Left forelimb (tissue), 1 donor: ENCODE measurements at places on chromosomes 12 and 14.

GRCh38 chr12:103272949-103273348 is 222.8 kb downstream of the C12orf42 start:
- no peak for DNase-seq

- DNase-seq = no peak
Measured at GRCh38 chr12:65495233-65495632, 216.8 kb downstream of the MSRB3 start.

- no peak for DNase-seq
Measured at GRCh38 chr14:68384881-68385280, 408.0 kb downstream of the ZFP36L1 start.

GRCh38 chr12:6935371-6936193 is 7.8 kb downstream of the ATN1 start:
- DNase-seq = no peak

DNA sequence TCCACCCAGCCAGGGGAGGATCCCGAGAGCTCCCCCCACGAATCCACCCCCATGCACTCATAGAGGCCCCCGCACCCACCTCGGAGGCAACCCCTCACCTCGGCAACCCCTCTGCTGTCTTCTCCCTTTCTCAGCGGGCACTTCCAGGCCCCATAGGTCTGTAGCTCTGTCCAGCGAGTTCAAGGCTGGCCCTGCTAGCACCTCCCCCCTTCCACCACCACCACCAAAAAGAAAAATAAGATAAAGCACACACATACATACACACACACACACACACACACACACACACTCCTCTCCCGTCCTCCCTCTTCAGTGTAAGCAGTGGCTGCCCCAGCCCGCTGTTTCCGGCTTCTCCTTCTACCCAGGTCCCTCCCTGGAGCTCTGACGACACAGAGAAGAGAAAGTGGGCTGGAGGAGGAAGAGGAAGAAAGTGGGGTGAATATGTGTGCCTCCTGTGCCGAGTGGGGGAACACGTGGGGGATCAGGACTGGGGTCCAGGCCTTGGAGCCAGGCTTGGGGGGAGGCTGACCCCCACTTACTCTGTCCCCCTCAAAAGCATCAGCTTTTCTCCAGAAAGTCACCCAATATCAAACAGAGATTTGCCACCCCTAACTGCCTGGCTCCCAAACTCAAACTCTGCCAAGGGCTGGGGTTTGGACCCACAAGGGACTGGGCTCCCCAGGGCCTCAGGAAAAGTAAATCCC is at the start of gene STAT6:
STAT6 (minus strand) TSS at position 332 of the 704 bp plus-strand sequence. CDS start 3,084 bp downstream, outside the sequence.
- DNase-seq = peak; percentile 78

GRCh38 chr12:53103860-53104305 is 597 bp downstream of the SOAT2 start:
- DNase-seq = no peak

DNA sequence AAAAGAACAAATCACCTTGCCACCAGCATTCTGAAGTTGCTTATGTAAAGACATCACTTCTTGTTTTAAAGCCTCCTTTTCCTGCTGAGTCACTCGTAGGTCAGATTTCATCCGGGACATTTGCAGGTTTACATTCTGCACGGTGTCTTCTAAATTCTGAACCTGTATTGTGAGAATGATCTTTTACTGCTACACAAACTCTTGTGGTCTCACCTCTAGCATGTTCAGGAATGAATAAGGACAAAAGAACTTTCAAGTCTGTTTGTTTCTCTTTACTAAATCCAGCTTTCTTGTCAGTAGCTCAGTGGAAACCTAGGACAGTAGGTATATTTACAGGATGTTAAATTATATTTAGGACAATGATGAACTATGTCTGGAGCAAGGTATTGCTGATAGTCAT is 73.5 kb upstream of the SAV1 start:
- no peak for DNase-seq

GRCh38 chr12:31796270-31796951 is 67.6 kb upstream of the AMN1 start:
- DNase-seq = no peak

GRCh38 chr12:8493084-8493483 is 20.2 kb upstream of the CLEC4D start:
- no peak for DNase-seq

DNA sequence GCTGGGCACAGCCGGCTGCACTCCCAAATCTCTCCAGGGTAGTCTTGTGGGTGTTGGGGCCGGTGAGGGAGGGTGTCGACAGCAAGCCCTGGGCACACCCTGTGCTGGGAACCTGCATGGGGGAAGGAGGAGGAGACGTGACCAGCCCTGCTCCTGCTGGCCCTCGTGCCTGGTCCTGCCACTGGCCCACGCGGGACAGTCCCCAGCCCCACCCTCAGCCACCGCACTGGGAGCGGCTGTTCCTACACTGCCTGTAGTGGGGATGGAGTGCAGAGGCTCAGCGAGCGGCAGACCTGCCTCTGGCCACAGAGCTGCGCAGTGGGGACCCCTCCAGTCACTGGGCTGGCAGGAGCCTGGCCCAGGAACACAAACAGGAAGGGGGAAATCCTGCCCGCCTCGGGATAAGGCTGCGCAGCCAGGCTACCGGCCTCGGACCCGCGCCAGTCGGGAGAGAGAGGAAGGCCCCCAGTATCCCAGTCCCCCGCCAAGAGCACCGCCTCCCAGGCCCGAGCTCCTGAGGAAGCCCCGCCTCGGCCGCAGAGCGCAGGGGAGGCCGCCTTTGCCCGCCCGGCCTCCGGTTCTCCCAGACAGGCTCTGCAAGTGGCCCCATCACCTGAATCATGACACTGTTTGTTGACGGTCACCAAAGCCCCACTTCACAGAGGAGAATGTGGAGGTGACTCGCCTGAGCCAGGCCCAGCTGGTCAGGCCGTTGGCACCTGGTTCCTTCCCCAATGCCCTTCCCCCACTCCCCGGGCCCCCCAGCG is 10.6 kb downstream of the AHNAK2 start:
- no peak for DNase-seq

GRCh38 chr12:12091977-12092663 is 21.4 kb downstream of the BCL2L14 start:
- DNase-seq = no peak

DNA sequence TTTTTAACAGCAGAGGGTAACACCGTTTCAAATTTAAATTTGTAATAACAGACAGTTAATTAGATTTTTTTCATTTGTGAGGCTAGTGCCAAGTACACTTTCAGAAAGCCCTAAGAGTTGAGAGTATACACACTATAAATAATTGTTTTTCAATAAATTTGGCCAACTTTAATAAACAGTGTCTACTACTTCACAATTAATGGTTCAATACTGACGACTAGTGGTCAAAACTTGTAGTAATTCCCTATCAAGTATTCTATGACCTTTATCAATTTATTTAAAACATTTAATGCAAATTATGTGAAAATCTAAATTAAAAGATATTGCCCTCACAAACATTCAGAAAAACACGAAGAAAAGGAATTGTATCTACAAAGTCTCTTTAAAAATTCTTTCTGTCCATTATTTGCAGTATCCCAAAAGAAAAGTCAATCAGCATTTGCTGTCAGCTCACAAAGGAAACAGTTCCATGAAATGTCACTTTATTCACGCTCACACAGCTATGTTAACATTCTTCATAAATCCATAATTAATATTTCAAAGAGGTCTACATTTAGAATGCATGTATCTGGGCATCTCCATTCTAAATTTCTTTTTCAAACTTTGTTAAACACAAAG is 91.2 kb downstream of the CEP128 start:
- no peak for DNase-seq

- no peak for DNase-seq
Measured at GRCh38 chr14:105257464-105257863, 9.1 kb downstream of the BTBD6 start.

- DNase-seq = no peak
Measured at GRCh38 chr12:121112496-121112895, 20.2 kb upstream of the P2RX7 start.

DNA sequence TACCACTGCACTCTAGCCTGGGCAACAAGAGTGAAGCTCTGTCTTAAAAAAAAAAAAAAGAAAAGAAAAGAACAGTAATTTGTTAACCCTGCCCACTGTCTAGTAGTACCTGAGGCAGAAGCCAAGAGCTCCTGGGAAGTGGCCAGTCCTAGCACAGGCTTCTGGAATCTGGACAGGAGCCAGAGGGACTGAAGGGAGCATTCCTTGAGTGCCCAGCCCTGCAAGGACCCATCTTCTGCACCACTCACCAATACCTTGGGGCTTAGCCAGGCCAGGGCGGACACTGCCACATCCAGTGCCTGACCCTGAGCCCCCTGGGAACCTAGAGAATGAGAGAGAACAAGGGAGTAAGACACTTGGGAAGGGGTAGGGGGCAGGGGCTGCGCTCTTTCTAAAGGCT is 33.7 kb downstream of the PARP2 start:
- DNase-seq = no peak

- DNase-seq = no peak
Measured at GRCh38 chr12:94109160-94109559, 39.2 kb upstream of the PLXNC1 start.

DNA sequence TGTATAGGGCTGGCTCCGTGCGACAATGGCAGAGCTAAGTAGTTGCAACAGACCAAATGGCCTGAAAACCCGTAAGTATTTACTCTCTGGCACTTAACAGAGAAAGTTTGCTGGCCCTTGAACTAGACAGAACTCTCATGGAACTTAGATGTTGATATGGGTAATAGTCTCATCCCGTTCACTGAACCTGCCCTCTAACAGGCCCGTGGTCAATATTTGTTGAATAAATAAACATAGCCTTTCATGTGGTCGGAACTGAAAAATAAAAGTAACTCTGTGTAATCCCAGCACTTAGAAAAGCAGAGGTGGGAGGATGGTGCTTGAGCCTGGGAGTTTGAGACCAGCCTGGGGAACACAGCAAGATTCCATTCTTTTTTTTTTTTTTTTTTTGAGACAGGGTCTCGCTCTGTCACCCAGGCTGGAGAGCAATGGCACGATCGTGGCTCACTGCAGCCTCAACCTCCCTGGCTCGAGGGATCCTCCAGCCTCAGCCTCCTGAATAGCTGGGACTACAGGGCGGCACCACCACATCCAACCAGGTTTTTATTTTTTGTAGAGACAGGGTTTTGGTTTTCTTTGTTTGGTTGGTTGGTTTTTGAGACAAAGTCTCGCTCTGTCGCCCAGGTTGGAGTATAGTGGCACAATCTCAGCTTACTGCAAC is 29.7 kb downstream of the KDM2B start:
- DNase-seq = no peak

GRCh38 chr12:75720812-75721641 is 209.6 kb upstream of the KRR1 start:
- DNase-seq = no peak

DNA sequence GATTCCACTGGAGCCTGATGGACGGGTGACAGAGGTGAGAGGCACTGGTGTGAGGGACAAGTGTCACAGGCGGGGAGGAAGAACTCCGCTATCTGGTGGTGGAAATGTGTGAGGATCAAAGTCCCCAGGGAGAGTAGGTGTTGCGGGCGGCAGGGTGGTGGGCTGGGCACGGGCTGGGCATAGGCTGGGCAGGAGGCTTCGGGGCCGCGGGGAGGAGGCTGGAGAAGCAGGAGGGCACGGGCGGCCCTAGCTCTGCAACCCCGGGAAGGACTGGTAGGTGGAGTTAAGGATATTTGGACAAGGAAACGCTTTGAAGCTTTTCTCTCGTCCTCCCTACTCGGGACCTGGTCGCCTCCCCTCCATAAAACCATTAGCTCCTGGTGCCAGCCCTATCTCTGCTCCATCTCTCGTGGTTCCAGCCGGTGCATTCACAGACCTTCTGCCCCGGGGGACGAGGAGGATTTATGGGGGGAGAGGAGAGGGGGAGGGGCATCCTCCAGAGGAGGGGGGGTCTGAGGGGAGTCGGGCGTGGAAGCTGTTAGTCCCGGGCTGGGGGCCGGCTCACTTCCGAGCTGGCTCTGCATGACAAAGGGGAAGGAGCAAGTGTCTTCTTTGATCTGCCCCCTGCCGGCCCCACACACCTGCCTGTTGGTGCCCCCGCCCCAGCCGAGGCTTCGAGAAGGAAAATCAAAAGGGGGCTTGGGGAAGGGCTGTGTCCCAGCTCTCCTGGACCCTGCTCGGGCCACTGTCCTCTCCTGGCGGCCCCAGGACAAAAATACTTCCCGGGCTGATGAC is 504 bp downstream of the WNT5B start:
- DNase-seq = no peak

DNA sequence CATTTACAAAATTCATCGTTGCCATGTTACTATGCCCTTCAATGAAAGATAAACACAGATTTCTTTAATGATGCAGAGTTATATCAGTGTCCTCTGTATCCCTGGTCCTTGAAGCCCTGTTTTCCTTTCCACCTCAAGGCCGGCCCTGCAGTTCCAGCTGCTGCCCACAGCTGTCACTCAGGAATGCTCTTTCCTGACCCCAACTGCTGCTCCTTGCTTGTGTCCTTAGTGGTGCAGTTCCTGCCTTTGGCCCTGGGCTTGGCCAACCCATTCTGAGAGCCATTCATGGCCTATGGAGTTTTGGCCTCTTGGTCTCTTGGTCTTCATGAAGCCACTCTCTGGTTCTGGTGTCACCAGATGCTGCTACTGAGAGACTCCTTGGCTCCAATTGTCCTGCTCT is 93.1 kb downstream of the GAS2L3 start:
- no peak for DNase-seq

DNA sequence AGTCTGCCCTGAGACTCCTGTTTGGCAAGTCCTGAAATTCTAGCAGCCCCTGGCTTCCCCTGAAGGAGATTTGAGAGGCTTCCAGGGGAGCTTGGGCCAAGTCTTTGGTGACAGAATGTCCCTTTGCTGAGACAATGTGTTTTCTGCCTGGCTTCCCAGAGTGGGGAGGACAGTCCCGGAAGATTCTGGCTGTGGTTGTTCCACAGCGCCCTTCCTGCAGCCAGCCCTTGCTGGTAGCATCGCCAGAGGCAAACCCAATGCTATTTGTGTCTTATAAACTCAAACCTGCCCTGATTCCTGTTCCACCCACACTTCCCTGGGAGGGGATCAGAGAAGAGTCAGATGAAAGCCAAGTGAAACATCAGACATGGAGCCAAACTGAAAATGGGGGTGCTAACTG is 56.4 kb upstream of the OAS1 start:
- no peak for DNase-seq

DNA sequence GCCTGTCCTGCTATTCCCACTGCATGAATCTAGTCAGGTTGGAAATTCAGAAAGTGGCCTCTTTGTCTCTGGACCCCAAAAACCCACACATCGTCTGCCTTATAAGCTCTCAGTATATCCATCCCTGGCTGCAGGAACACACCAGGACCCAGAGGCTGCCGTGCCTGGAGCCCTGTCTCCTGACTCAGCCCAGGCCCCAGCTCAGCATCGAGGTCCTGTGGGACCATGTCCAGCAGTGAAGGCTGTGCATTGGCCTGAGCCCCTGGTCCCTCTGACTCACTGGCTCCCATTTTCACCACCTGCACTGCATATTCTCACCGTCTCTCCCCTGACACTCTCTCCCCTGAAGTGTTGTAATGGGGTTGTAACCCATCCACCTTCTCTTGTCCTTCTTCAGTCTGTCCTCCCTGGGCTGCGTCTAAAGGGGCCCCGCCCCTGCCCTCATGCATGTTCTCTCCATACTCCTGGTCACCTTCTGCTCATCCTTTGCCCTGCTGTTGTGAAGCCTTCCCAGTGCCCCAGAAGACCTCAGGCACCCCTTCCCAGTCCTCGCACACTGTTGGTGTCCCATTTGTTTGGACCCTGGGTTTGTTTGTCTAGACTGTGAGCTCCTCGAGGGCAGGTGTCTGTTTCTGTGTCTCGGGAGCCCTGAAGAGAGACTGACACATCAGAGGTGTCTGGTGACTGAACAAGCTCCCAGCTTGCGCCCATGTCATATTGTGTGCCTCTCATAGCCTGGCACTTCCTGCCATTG is 43.8 kb downstream of the EVL start:
- no peak for DNase-seq
